ENCODE measurements at places on chromosomes 2 and 18. TPM values are rescaled to one million over a fixed set of nuclear protein-coding genes. Genes with fewer than 3 reads are reported as not detected.

The UGT1A6 gene
- not detected for total RNA-seq

The UGT1A8 gene
- total RNA-seq, result 0.12 TPM

DNA sequence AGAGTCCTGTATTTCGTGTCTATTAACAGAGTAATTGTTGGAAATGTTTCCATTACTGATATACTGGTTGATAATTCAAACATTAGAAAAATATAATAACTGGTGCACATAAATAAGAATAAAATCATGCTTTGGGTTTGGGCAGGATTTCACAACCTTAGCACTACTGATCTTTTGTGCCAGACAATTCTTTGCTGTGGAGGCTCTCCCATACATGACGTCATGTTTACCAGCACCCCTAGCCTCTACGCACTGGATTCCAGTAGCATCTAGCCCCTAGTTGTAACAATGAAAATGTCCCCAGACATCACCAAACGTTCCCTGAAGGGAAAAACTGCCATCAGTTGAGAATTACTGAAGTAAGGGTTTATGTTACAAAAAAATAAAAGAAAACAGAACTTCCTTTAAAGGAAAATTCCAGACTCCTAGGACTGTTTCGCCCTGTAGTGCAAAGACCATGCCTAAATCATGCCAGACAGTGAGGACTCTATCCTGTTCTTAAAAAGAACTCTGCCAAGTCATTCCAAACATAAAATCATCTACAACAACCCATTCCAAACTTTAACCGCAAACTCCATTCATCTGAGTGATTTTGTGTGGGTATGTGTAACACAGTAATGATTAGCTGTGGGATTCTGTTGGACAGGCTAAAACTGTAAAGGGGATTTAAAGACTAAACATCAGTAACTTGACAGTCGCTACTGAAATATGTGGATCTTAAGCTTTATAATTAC lies 313.4 kb upstream of the CCDC68 start:
- no peaks in the 10 kb centered on the region for H3K36me3 ChIP-seq
- H3K4me1 ChIP-seq, result no peaks in the 10 kb centered on the region
- H3K27me3 ChIP-seq, result no peaks in the 10 kb centered on the region
- H3K27ac ChIP-seq, result no peak overlapping the region
- no peak for DNase-seq

The CCDC121 gene
- total RNA-seq, result 1.5 TPM

The HES6 gene
- 4.9 TPM for total RNA-seq

DNA sequence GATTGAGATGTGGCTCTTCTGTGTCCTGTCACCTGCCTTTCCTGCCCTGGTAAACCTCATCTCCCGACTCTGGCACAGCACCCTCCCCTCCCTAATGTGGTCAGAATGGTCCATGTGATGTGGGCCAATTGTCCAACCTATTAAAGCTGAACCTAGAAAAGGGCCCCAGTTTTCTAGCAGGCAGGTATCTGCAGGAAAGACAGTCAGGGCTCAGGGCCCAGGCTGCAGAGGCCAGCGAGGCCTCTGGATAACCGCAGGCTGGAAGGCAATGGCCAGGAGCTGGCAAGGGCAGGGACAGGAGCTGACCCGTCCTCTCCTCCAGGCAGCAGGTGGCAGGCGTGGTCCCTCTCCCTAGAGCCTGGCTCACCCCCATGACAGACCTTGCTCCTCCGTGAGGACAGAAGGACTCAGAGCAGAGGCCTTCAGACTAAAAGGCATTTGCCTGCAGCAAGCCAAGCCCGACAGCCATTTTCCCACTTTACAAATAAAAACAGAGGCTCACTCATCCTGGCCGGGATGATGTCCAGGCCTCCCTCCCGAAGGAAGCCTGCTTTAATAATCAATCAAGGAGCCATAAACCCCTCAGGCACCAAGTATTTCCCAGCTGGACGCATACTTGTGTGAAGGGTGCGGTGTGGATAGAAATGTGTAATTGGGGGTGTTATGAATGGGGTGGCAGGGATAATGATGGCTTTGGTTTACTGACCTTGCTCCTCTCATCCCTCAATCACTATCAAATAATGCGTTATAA lies 107.1 kb downstream of the TWIST2 start:
- H3K27me3 ChIP-seq, result no peaks in the 10 kb centered on the region
- no peak for DNase-seq
- H3K36me3 ChIP-seq, result no peaks in the 10 kb centered on the region
- no peak overlapping the region for H3K27ac ChIP-seq
- H3K4me3 ChIP-seq, result no peak overlapping the region

DNA sequence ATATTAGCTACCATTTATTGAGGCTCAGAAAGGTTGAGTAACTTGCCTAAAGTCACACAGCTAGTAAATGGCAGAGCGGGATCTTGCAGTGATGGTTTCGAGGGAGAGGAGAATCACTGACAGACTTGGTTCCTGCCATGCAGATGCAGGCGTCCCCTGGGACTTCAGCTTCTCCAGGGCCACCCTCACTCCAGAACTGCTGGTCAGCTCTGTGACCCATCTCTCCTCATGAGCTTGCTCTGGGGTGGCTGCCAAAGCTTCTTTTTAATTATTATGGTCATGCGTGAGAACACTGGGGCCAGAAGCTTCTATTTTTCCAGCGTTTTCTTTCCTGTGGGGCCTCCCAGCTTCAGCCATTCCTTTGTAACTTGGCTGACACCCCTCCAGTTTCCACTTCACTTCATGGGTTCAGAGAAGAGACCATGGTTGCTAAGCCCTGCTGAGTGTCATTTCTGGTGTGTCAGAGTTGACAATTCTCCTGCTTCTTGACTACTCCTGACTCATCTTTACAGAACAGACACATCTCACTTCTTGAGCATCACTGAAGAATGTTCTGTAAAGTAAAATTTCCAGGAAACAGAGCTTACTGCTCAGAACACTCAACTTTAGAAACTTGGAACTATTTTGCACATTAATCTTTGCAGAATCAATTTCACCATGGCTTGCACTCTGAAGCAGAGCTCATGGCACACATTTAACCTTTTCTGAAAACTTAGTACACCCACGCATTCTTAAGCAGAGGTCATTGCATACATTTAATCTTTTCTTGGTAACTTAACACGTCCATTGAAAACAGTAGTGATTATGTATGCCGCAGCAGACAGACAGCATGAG lies 70.4 kb downstream of the IL1R2 start:
- no peak for DNase-seq
- H3K4me1 ChIP-seq, result peaks cover 11% of the 10 kb centered on the region
- no peak overlapping the region for H3K4me3 ChIP-seq
- H3K27ac ChIP-seq, result no peak overlapping the region
- H3K27me3 ChIP-seq, result no peaks in the 10 kb centered on the region
- H3K36me3 ChIP-seq, result no peaks in the 10 kb centered on the region

The LRRC30 gene
- not detected for total RNA-seq

GRCh38 chr2:65586516-65586915 lies 154.1 kb upstream of the SPRED2 start:
- no peaks in the 10 kb centered on the region for H3K27me3 ChIP-seq
- H3K4me3 ChIP-seq, result no peak overlapping the region
- no peak overlapping the region for H3K27ac ChIP-seq
- H3K36me3 ChIP-seq, result no peaks in the 10 kb centered on the region
- H3K4me1 ChIP-seq, result no peaks in the 10 kb centered on the region
- no peak for DNase-seq

The STK25 gene
- total RNA-seq, result 60.6 TPM

- no peak overlapping the region for H3K4me3 ChIP-seq
- DNase-seq, result no peak
- no peaks in the 10 kb centered on the region for H3K27me3 ChIP-seq
- no peaks in the 10 kb centered on the region for H3K36me3 ChIP-seq
Observed at GRCh38 chr2:218865396-218865795, 5.8 kb downstream of the WNT6 start.

GRCh38 chr2:228600265-228600664 lies 418.8 kb upstream of the SPHKAP start:
- no peaks in the 10 kb centered on the region for H3K27me3 ChIP-seq
- no peak overlapping the region for H3K27ac ChIP-seq
- H3K4me1 ChIP-seq, result no peaks in the 10 kb centered on the region
- no peaks in the 10 kb centered on the region for H3K36me3 ChIP-seq
- DNase-seq, result no peak

DNA sequence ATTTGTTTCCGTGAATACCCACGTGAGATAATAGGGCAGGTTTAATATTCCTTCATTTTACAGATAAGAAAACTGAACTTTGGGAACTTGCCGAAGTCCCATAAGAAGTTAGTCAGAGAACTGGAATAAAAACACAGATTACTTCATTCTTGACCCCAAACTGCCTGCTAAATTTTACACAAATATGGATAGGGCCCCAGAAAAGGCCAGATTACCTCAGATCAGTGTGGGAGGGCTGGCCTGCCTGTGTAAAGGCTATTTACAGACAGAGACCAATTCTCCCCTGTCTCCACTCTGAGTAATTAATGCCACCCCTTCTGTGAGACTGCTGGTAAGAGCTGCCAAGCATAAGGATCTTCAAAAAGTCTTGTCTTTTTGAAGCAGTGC lies 139.2 kb downstream of the MGAT5 start:
- H3K4me1 ChIP-seq, result no peaks in the 10 kb centered on the region
- no peak for DNase-seq
- H3K27ac ChIP-seq, result no peak overlapping the region
- H3K27me3 ChIP-seq, result no peaks in the 10 kb centered on the region
- H3K4me3 ChIP-seq, result no peak overlapping the region

The TEX44 gene
- total RNA-seq, result not detected

DNA sequence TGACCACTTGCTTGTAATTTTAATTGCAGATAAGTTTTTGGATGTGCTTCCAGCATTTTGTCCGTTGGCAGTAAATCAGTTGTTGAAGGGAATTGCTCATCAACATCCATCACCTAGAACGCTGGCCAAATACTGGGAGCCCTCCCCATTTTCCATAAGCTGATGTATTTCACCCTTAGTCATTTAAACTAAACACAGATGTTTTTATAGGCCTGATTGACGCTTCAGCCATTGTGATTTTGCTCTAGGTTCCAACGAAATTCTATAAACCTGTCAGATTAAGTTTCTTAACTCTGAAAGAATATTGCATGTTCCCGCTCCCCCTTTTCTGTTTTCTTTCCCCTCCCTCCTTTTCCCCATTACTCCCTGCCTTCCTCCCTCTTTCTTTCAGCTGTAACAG lies 1.0 kb upstream of the RPRM start:
- H3K36me3 ChIP-seq, result no peaks in the 10 kb centered on the region
- H3K27ac ChIP-seq, result no peak overlapping the region
- no peaks in the 10 kb centered on the region for H3K27me3 ChIP-seq

GRCh38 chr18:75422341-75422910 lies 5.1 kb downstream of the SMIM21 start:
- no peaks in the 10 kb centered on the region for H3K36me3 ChIP-seq
- H3K4me1 ChIP-seq, result no peaks in the 10 kb centered on the region
- H3K4me3 ChIP-seq, result no peak overlapping the region
- DNase-seq, result no peak

DNA sequence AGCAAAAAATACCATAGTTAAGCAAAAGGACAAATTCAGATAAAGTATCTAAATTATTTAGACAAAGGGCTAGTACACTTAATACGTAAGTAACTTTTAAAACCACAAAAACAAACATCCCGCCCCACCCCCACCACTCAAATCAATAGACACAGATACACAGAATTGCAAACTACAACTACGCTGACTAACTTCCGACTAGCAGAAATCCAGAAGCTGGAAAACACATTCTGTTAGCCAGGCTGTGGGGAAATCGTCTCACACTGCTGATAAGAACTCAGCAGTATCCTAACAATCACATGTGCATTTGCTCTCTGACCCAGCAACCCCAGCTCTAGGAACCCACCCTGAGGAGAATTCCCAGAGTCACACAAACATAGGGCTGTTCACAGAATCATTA lies 16.6 kb downstream of the FAM168B start:
- H3K27ac ChIP-seq, result no peak overlapping the region
- no peak for DNase-seq
- peaks cover 32% of the 10 kb centered on the region for H3K36me3 ChIP-seq

The CYS1 gene
- total RNA-seq, result 26.0 TPM

DNA sequence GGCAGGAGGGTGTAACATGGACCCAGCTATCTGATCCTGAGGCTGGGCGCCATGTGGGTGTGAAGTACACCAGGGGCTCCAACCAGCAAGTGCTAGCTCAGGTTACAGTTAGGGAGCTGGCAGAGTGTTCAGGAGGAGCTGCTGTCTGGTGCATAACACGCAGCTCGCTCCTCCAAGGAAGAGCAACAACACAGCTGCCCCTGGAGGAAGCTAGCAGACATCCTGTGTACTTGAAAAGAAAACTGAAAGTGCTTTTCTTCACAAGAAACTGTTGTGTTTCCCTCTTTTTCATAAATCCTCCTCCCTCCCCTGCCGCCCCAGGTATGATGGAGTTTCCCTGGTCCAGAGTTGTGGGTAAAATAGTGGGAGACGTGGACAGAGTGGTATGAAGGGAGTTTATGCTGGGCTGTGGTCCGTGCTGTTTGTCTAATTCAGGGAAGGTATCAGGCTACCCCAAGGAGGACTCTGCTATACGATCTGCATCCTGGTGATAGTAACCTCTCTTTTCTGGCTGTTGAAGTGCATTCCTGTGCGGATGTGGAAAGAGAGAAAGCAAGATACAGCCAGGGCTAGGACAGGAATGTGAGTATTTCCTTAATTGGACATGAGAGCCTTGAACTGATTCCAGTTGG lies 6.1 kb upstream of the LBH start:
- no peaks in the 10 kb centered on the region for H3K27me3 ChIP-seq
- no peak for DNase-seq
- no peaks in the 10 kb centered on the region for H3K36me3 ChIP-seq
- no peaks in the 10 kb centered on the region for H3K4me1 ChIP-seq

- no peak overlapping the region for H3K4me3 ChIP-seq
- no peaks in the 10 kb centered on the region for H3K27me3 ChIP-seq
- no peaks in the 10 kb centered on the region for H3K36me3 ChIP-seq
Observed at GRCh38 chr18:32424696-32425095, 46.0 kb downstream of the GAREM1 start.

The ARHGAP25 gene
- 1.8 TPM for total RNA-seq

DNA sequence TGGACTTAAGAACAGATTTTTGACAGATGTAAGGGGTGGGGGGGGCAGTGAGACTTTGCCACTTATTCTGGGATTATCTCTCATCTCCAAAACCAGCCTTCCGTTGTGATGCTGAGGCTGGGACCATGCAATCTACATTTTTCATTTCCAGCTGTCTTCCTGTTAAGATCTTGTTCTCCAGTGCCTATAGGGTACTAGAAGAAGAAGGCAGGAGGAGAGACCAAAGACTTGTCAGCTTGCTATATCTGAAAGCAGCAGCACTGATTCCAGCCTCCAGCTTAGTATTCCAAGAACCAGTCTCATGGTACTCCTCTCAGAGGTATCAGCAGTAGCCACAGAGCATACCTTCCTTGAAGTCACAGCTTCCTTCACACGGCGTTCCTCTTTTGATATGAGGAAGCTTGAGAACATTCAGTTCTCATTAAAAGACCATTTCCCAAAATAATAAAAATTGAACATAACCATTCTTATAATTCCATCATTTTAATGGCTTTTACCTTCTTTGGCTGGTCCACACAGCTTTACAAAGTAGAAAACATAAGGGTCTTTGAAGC lies 49.8 kb downstream of the USP34 start:
- peaks cover 19% of the 10 kb centered on the region for H3K4me1 ChIP-seq
- no peaks in the 10 kb centered on the region for H3K27me3 ChIP-seq
- H3K4me3 ChIP-seq, result no peak overlapping the region
- no peaks in the 10 kb centered on the region for H3K36me3 ChIP-seq
- no peak overlapping the region for H3K27ac ChIP-seq

The ADCYAP1 gene
- total RNA-seq, result 1.8 TPM

The GPR45 gene
- not detected for total RNA-seq
